CD14-positive monocyte (primary cell): ENCODE measurements at places on chromosomes 7 and 10.

DNA sequence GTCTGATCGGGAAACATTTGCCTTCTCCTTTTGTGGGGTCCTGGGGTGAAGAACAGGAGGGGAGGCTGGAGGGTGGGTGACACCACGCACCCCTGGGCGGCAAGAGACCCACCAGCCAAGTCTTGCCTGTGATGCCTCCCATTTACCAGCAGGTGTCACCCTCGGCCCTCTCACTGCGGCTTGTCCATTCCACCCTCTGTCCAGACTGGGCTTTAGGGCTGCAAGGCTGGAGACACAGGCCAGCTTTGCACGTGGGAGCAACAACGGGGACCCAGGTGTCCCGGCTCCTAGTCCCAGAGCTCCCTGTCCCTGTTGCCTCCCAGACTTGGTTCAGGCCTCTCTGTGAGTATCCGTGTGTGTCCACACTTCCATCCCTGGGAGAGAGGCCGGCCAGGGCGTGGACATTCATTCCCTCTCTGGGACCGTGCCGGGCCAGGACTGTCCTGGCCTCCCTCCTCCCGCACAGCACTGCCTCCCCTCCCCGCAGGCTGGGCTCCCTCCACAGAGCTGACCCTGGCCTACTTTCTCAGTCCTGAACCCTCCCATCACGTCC is 36.2 kb upstream of the GTF2IRD1 start:
- peak; percentile 60 for DNase-seq

DNA sequence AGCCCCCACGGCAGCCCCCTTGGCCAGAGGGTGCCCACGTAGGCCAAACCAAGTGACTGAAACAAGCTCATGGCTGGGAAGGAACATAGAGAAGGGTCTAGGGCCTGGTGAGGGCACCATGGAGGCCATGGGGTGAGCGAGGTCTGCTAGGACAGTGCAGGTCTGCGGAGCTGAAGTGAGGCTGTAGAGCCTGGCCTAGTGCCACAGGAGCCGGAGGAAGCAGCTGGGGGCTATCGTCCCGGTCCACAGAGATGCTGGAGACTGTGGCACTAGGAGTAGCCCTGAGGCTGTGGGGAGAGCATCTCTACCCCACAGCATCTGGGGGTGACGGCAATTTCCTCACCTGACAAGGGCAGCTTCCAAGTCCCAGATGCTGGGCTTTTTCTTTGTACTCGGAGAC is 150.3 kb downstream of the ZNF22 start:
- DNase-seq = no peak

DNA sequence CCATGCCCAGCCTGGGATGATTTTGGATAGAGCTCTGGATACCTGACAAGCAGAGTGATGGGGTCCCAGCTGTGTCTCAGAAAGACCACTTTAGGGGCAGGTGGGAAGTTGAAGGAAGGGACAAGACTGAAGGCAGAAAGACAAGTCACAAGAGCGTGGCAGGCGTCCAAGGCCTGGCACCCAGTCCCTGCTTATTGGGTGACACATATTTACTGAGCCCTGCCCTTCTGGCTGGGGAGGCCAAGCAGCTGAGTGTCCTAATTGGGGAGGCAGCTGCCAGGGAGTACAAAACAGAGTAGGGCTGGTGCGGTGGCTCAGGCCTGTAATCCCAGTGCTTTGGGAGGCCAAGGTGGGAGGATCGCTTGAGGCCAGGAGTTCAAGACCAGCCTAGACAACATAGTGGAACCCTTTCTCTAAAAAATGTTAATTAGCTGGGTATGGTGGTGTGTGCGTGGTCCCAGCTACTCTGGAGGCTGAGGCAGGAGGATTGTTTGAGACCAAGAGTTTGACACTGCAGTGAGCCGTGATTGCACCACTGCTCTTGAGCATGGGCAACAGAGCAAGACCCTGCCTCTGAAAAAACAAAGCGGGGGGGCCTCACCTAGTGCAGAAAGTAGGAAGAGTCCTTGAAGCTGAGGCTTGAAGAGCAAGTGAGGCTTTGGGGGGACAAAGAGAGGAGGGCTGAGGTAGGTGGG is 53.0 kb upstream of the GTF2I start:
- no peak for DNase-seq

- DNase-seq = no peak
Observed at GRCh38 chr7:131803816-131804215, 247.4 kb upstream of the PODXL start.

DNA sequence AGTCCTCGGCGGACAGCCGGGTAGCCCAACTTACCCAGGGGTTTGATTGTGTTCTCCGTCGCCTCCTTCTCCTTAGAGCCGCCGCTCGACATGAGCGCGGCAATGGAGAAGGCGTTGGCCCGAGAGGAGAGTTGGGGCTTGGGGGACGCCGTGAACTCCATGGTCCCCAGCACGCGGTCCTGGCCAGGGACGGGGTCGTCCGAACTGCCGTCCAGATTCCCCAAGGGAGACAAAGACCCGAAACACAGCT is 515 bp downstream of the TBX20 start:
- DNase-seq = no peak

DNA sequence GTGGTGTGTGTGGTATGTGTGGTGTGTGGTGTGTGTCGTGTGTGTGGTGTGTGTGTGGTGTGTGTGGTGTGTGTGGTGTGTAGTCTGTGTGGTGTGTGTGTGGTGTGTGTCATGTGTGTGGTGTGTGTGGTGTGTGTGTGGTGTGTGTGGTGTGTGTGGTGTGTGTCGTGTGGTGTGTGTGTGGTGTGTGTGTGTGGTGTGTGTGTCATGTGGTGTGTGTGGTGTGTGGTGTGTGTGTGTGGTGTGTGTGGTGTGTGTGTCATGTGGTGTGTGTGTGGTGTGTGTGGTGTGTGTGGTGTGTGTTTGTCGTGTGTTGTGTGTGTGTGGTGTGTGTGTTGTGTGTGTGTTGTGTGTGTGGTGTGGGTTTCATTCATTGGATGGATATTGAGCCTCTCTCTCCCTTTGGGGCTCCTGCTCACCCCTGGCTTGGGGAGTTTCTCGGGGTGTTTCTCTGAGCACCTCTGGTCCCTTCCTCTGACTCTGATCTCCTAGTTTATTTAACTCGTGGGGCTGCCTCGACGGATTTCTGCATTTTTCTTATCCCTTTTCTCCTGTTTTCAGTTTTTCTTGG is 145.8 kb downstream of the DNAJB6 start:
- DNase-seq = no peak

- no peak for DNase-seq
Observed at GRCh38 chr10:83516788-83517187, 622.5 kb upstream of the GHITM start.

GRCh38 chr7:99381664-99382075 is 7.1 kb downstream of the ARPC1B start:
- DNase-seq = no peak

GRCh38 chr10:25641595-25641994 is 292.4 kb upstream of the MYO3A start:
- DNase-seq = no peak

DNA sequence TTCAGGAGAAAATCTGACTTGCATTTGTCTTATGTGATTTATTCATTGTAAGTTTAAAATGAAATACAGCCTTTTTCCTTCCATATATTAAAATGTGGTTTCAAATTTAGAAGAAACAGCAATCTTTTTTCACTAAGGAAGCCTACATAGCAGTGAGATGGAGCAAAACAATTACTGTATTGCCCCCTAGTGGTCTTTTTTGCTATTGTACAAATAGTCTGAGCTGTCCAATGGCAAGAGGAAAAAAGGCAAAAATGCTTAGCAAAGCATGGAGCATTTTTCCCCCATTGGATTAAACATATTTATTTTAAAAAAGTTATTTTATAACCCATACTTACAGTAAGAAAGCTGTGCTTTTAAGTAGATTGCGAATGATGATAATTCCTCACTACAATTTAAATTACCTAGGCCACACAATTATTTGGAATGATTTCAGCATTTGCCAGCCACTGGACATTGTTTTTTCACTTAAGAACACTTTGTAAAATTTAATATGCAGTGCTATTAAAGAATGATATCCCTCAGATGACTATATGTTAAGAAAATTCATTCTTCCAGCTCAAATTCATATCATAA is 119.5 kb downstream of the CPED1 start:
- peak; percentile 49 for DNase-seq

DNA sequence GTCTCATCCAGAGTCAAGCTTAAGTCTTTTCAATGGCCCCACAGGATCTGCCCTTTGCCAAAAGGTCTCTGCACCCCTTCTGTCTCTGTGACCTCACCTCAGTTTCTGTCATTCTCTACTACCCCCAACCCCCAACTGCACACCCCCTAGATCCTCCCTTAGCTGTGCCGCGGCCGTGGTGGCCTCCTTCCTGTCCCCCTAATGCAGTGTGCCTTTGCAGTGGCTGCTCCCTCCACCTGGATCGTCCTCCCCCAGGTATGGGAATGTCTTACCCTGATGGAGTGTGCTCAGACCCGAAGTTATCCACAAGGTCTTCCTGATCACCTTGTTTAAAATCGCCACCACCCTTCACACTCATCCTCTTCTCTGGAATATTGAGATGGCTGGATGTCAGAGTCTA is 9.6 kb downstream of the FGF8 start:
- no peak for DNase-seq

- no peak for DNase-seq
Observed at GRCh38 chr7:94426980-94427875, 32.5 kb downstream of the COL1A2 start.
